ENCODE measurements at places on chromosomes 12 and 14. TPM values are rescaled to one million over a fixed set of nuclear protein-coding genes. Genes with fewer than 3 reads are reported as not detected.

DNA sequence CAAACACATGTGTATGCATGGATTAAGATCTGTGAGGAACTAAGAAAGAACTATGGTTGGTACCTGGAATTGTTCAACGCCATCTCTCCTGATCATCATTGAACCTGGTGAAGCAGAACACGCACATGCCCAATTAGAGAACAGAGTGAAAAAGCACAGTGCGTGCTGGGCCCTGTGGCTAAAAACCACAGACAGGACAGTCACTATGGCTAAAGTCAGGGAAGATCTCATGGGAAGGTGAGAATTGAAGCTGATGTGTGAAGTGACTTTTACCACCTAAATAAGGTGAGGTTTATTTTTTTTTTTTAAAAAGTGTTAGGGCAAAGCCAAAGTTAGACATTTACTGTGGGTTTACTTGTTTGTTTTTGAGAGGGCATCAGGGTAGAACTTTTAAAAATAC lies 215.0 kb downstream of the SLC38A4 start:
- DNase-seq = no peak

GRCh38 chr12:108613548-108613947 lies 15.7 kb upstream of the TMEM119 start:
- no peak for DNase-seq

Gene GDF3
- total RNA-seq = 9.1 TPM

DNA sequence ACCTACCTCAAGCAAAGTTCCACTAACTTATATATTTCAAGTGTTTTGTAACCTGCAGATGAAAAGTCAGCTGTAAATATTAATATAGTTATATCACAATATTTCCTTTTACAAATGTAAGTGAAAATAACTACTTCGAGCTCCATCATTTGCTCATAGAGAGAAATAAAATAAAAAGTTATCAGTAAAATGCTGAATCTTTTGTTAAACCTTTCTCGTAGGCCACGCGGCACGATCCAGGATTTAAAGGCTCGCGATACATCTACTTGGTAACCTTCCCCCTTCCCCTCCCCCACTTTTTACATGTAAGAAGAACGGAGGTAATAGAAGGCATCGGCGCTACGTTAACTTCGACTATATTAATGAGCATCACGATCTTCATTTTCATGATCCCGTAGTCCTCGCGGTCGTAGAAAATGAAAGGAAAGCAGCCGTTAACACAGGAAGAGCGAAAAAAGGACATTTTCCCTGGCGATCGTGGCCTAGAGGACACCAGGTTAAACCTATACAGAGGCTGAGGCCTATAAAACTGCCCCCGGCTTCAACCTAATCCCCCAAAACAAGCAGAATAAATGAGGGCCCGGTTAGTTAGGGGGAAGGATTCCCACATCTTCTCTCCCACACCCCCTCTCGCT lies 508 bp downstream of the HNRNPC start:
- DNase-seq = no peak

GRCh38 chr12:3257411-3257810 lies 180.2 kb downstream of the TSPAN9 start:
- DNase-seq = no peak

DNA sequence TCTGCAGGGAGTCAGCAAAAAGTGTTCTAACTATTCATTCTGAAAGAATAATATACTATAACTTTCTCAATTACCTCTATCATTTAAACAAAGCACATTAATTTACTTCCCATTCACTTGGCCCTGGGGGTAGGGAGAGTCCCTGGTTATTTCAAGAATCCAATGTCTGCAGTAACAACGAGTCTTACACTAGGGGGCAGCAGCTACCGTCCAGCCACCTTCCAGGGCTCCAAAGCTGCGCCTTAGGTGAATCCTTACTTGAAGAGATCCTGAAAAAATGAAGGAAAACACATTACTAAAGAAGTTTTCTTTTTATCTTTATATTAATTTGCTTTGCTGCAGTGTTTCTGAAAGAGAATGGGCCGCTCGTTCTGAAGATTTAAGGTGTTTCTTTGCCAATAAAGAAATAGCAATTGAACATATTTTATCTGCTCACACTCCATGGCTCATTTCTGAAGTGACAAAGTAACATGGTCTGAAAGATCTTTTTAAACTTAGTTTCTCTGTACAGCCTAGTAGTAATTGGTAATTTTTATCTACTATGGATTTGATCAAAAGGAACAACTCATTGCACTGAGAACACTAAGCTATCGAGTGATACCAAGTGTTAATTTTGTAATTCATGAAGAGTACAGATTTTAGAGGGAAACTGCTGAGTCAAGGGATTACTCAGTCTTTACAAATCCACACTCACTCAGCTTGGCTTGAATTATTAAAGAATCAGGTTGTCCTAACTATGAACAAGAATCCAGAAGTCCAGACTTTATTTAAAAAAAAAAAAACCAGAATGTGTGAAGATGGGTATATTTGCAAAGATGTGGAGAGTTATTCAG lies 27.6 kb downstream of the BHLHE41 start:
- DNase-seq = peak; percentile 80

DNA sequence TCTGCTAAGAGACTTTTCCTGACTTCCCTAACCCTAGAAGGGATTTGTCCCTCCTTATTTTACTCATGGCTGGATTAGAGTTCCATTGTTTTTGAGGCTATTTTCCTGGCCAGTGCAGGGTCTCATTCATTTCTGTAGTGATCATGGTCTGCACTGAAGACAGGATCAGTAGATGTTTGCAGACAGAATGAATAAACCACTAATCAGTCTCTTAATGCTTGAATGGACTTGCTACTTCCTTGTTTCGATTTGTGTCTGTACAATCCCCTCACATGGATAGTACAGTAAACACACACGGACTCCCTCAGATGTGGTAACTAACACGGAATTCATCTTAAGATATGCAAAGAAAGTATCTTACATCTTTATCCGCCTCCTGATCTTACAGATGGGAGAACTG lies 102.6 kb upstream of the PRB2 start:
- DNase-seq = no peak

Gene TPPP2
- not detected for total RNA-seq

All from H9 (cell line).